ENCODE measurements at places on chromosomes 2 and 18.

GRCh38 chr2:127149384-127149783, 42.4 kb upstream of the BIN1 start:
- DNase-seq, result no peak

- DNase-seq, result no peak
These were observed 61.7 kb downstream of the INPP5D start for GRCh38 chr2:233121856-233122255.

GRCh38 chr2:225192869-225193268, 150.6 kb upstream of the DOCK10 start:
- DNase-seq, result no peak

GRCh38 chr18:49754866-49755265, 58.5 kb downstream of the ACAA2 start:
- no peak for DNase-seq

All from T-helper 9 cell (primary cell).